ENCODE measurements at places on chromosomes 6 and 20.

DNA sequence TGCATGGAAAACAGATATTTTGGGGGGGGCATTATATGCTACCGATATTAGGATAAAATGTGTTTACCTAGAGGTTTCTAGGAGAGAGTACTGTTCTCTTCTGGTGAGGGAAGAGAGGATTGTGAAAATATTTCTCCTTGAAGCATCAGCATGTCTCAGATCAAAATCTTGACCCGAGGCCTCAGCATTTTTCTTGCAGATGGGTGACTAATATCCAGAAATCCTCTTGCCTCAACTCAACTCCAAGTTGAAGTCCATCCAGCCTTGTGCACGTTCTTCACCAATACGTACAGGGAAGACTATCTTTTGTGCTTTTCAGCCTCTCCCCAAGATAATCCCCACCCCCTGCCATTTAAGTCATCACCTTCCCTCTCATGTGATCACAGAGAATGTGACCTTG is 59.5 kb downstream of the PRND start:
- DNase-seq: no peak

DNA sequence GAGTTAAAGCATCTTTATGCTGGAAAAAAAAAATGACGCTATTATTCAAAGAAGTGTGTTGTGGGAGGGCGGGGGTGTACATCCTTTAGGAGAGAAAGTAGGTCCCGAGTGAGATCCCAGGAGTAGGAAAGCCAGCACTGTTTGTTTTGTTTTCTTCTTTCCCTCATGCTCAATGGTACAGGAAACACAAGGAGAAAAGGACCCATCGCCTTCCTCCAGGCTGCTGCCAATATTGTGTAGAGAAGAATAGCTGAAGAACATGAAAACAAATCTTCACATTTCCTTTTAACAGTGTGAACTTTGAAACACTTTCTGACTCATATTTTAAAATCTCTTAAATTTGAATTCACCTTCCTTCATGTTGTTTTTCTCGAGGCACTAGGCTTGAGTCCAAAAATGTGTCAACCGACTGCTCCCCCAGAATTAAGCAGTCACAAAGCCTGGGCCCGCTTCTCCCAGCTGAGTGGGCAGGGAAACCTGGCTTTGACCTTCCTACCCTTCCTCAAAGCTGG is 22.3 kb downstream of the PPP1R16B start:
- no peak for DNase-seq

- no peak for DNase-seq
Measured at GRCh38 chr20:37447688-37448087, 73.4 kb upstream of the NNAT start.

GRCh38 chr6:130525408-130525807 is 159.6 kb downstream of the TMEM200A start:
- no peak for DNase-seq

- no peak for DNase-seq
Measured at GRCh38 chr6:141744971-141745370, 387.8 kb upstream of the GJE1 start.

DNA sequence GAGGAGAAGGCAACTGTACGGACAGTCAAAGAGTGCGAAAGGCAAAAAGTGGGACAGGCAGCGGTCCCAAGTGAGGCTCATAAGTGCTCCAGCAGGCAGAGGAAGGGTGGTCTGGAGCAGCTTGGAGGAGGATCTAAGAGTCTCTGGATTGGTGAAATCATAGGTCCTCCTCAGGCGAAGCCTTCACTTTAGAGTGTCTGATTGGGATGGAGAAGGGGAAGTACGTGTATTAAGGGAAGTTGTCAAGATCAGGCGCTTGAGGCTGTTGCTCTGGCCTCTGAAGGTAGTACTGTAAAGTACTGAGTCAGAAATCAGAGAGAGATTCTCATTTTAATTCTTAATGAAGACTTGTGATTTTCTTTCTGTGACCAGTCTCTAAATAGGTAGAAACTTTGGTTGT is 185.6 kb downstream of the KIF16B start:
- DNase-seq: no peak

DNA sequence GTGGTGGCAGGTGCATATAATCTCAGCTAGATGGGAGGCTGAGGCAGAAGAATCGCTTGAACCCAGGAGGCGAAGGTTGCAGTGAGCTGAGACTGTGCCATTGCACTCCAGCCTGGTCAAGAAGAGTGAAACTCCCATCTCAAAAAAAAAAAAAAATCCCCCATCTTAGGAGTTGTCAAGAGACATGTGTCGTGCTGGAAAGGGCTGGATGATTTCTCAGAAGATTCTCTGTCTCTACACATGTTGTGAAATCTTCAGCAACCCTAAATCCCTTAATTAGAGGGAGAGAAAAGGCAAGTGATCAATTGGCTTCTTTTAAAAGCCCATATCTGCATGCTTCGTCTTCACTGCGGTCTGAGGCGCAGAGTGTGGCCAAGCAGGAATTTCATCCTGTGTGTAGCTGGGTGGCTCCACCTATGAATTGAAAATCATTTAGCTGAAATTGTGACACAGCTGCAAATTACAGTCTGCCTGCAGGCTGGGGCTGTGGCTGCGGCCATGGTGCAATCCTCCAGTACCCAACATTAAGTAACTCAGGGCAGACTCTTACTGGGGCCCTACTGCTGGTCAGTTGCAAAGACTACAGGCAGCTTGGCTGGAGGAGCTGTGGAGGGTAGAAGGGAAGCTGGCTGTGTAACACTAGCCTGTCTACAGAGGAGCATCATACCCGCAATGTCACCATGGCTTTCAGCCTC is 3.2 kb upstream of the TGM3 start:
- DNase-seq: no peak

Data from esophagus squamous epithelium (tissue), 5 donors.